ENCODE measurements at places on chromosomes 12 and 14.

DNA sequence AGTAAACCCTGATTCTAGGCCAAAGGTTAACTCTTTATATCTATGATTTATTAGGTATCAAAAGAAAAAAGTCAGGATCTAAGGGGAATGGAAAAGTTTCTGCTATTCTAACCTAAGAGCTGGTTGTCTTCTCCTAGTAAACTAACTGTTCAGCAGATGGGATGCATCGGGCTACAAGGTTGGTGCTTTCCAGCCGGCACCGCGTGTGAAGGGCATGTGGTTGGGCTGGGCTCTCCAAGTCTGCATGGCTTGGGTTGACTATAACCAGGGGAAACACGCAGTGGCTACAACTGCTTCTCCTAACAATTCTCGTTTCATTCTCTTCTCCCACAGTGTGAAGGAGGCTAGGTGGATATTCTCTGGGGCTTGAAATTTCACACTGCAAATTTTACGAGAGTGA is 354.5 kb downstream of the APAF1 start:
- no peak for DNase-seq

DNA sequence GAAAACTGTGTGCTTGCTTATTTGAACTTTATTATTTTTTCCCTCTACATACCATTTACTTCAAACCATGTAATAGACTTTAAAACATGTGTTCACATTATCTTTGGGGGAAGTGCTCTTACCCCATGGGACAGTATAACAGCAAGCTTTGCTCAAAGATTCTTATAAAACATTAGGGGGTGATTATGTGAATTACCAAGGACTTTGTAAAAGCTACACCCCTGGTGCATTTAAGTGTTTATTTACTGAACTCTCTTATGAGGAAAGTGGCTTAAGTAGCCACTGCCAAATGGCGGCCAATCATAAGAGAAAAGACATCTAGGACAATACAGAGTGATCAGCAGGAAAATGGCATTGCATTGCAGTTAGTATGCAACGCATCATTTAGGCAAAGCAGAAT is 70.3 kb downstream of the CAPZA3 start:
- no peak for DNase-seq

- DNase-seq, result peak; percentile 89
Observed at GRCh38 chr12:65603438-65604351, 220.6 kb upstream of the HMGA2 start.

- no peak for DNase-seq
Observed at GRCh38 chr12:92133171-92133570, 12.5 kb downstream of the BTG1 start.

DNA sequence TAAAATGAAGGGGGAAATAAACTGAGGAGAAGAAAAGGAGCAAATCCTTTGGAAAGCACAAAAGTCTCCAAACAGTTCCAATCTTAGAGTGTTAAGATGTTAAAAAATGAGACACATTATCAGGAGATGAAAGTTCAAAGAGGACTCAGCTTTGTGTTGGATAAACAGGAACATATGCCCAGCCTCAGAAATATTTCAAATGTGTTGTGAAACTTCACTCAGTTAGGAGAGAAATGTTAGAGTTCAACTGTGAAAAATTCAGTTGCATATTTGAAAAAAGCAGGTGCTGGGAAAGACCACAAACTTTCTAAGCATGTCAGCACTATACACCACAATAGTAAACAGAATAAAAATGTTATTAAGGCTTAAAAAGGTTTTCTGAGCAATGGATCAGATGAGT is 136.8 kb upstream of the PRKD1 start:
- DNase-seq, result no peak

DNA sequence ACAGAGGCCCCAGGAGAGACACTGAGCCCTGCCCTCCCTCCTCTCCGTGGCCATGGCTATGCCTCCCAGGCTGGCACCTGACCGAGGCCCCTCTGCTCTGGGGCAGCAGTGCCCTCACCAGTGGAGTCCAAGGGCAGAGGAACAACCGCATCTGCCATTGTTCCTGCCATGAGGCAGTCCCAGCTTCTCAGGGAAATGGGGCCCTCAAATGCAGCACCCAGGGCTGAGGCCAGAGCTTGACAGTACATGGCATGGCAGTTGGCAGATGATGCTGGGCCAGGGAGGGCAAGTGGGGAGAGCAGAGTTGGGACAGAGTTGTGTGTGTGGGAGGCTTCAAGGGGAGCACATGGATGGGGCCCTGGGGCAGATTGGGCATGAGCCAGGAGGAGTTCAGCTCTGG is 21.1 kb upstream of the KRT77 start:
- DNase-seq, result no peak
